Hypothalamus (tissue), 51 donors: ENCODE measurements at places on chromosomes 7 and 10.

- no peak for DNase-seq
Observed at GRCh38 chr7:17462131-17462631, 163.7 kb downstream of the AHR start.

- DNase-seq = no peak
Observed at GRCh38 chr7:48880851-48881250, 43.5 kb upstream of the CDC14C start.

DNA sequence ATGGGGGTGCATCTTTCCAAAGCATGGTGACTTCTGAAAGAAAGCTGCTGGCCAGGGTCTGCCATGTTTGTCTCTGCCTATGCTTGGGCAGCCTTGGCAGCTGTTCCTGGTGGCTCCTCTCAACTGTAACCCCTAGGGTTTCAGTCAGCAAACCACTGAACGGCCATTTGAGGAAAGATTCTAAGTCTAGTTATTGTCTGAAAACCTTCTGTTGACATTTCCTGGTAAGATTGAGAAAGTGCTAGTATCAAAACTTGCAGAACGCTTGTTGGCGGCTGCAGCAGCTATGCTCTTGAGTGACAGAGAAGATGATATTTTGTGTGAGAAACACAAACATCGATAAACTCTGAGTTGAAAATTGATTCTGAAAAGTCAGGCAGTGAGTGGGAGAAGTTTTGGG lies 523.1 kb downstream of the LRMDA start:
- no peak for DNase-seq

DNA sequence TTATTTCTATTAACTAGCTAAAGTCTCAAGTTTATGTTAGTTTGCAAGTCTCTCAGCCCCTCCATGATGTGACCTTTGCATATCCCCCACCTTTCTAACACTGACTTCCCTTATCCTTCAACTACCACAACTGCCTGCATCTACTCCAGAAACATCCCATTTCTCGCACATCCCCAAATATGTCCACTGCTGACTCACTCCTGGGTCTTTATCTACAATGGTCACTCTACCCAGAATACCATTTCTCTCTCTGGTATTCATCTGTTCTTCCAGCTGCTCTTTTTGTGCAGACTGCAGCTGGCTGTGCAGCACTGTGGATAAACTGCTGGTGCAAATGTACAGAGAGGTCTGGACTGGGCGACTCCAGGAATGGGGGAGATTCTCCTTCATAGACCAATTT lies 32.7 kb upstream of the PRSS1 start:
- DNase-seq = no peak
